ENCODE measurements at places on chromosomes 16 and 17.

GRCh38 chr17:75152922-75153779 lies 1.2 kb downstream of the JPT1 start:
- DNase-seq = no peak

GRCh38 chr17:74290340-74290739 lies 16.3 kb downstream of the DNAI2 start:
- no peak for DNase-seq

DNA sequence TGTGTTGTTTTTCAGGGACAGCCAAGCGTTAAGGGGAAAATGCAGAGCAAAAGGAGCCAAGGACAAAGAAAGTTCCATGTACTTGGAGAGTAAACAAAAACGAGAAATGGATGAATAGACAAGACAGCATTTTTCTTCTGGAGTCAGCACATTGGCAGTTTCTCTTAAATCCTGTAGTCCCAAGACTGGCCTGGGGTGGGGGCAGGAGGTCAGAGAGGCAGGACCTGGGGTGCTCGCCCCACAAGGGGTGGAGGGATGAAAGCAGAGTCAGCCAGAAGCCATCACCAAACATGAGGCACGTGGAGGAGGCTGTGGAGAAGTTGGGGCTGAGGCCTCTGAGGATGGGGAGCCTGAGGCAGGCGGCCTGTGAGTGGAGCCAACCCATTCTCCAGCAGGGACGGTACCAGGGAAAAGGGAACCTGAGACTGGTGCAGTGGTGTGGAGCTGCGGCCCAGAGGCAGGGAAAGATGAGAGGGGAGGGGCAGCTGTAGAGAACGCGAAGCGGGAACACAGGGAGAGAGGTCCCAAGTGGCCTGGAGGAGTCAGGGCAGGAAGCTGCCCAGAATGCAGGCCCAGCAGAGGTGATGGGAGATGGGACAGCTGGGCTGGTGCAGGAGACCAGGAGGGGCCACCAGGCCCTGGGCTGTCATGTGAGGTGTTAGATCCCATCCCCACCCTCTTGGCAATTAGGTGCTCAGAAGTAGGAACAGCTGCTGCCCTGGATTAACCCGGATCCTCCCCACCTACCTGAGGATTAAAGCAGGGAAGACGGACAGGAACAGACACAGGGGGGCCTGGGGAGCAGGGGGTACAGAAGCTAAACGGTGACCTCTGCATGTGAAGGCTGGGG lies 3.3 kb downstream of the TLCD3B start:
- no peak for DNase-seq

DNA sequence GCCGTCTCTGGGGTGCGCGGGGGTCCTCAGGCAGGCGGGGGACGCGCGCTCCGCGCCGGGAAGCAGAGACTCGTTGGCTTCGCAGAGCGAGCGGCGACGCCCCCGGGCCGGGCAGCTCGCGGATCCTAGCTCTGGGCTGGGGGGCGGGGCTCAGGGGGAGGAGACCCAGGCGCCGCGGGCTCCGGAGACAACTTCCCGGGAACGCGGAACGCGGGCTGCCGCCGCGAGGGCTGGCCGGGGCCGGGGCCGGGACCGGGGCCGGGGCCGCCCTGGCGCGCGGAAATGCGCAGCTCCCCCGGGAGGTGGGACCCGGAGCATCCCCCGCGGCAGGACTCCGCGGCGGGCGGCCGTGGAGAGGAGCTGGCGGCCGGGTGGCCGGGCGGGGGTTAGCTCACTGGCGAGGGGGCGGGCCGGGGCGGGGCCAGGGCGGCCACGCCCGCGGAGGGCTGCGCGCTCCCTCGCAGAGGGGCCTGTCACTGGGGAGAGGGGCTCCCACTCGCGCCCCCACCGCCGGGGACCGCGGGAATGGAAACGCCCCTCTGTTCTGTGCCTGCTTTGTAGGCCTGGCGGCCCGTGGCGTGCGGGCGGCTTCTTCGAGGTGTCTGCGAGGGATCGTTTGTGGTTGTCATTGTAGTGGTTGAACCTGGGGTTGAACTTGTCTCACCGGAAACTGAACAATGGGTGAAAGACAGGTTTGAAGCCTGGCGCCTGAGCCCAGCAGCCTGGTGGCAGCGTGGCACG lies at the start of gene GAS7:
Gene GAS7, minus strand, starts transcription at position 98 of the 741 bp plus-strand sequence.
- DNase-seq = peak; percentile 94

GRCh38 chr17:67116045-67116575 lies 71.8 kb downstream of the CACNG1 start:
- DNase-seq = no peak

GRCh38 chr17:42508426-42509165 lies 27.4 kb upstream of the NAGLU start:
- DNase-seq = no peak

GRCh38 chr16:84689111-84689510 lies 10.7 kb upstream of the USP10 start:
- peak; percentile 36 for DNase-seq

- DNase-seq = no peak
These were observed 117.4 kb downstream of the SNX29 start for GRCh38 chr16:12093902-12094301.

DNA sequence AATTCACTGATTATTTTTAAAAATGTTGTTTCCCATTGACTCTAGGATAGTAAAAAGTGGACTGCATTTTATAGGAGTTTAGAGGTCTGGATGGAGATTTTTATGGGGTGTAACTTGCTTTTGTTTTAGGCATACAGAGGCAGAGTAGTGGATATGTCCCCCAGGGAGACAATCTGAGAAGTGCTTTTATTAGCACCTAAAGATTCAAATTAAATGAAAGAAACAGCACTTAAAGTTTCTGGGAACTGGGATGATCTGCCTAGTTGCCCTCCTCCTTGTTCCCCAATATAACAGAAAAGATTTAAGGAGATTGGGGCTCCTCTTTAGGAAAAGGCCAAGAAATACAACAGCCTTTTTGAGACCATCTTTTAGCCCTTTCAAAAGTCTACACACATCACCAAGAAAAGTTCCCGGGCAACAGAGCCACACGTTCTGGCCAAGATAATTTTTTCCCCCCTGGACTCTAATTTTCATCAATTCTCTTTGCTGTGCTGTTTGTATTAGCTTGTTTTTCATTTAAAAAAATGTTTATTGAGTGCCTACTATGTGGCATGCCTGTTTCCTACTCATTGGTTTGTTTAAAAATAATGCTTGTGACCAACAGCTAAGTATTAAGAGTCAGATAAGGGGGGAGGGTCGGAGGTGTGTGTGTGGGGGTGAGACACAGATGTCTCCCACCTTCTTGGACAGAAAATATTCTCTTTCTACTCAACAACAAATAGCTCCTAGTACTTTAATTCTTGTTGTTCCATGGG lies 2.5 kb upstream of the IGF2BP1 start:
- no peak for DNase-seq

GRCh38 chr17:38568274-38568673 lies 37.5 kb downstream of the SRCIN1 start:
- DNase-seq = no peak

DNA sequence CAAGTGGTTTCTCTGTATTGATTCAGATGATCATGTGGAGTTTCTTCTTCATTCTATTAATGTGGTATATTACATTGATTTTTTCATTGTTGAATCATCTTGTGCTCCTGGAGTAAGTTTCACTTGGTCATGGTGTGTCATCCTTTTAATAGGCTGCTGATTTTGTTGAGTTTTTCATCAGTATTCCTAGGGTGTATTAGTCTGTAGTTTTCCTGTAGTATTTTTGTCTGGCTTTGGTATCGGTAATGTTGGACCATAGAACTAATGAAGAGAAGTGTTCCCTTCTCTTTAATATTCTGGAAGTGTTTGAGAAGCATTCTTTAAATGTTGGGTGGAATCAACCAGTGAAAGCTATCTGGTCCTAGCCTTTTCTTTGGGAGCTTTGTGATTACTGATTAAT lies 99.0 kb downstream of the OMG start:
- DNase-seq = no peak

DNA sequence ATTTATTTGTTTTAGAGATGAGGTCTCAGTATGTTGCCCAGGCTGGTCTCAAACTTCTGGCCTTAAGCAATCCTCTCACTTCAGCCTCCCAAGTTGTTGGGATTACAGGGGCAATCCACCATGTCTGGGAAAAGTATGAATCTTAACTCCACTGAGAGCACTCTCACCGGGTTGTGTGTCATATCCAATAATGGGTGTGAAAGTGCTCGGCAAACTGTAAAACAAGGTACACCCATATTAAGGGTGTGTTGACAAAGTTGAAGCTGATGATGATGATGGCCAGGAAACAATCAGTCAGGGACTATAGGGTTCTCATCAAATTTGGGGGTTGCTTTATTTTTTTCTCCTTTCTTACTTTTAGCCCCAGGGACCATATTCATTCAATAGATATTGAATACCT lies 25.3 kb upstream of the TMC5 start:
- no peak for DNase-seq

Data from lower leg skin (tissue), 4 donors.